Stimulated activated CD8-positive, alpha-beta memory T cell treated with anti-CD3 and anti-CD28 coated beads, Interleukin-12 subunit alpha, Interleukin-12 subunit beta, amount 100 ng/mL, for 4 hours (primary cell): ENCODE measurements at places on chromosomes 6 and 20.

- no peak for DNase-seq
Observed at GRCh38 chr6:158837684-158838625, 18.8 kb upstream of the EZR start.

GRCh38 chr6:157822245-157823000 lies 623 bp upstream of the SNX9 start:
- no peak for DNase-seq

DNA sequence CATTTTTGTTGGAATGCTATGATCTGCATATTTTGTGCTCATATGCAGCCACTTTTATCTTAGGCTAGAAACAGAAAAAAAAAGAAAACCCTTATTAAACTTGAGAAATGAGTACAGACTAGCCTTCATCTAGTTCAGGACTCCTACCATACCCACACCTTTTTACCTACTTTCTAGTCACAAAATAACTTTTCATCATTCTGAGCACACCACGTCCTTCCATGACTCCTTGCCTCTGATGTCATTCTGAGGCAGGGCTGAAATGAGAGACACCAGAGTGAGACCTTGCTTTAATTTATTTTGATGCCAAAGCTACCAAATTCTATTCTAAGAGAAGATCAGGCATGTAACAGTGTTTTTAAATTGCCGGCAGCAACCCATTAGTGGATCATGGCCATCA lies 38.8 kb downstream of the SNX3 start:
- DNase-seq, result no peak

GRCh38 chr20:57966620-57967019 lies 256.8 kb upstream of the PMEPA1 start:
- no peak for DNase-seq

GRCh38 chr6:33827546-33828451 lies 24.0 kb upstream of the MLN start:
- DNase-seq, result no peak

- no peak for DNase-seq
Observed at GRCh38 chr20:41774291-41774690, 156.1 kb upstream of the CHD6 start.

- no peak for DNase-seq
Observed at GRCh38 chr6:88050140-88050818, 2.6 kb downstream of the SPACA1 start.

GRCh38 chr6:134343066-134343465 lies 25.2 kb upstream of the SGK1 start:
- DNase-seq, result no peak

DNA sequence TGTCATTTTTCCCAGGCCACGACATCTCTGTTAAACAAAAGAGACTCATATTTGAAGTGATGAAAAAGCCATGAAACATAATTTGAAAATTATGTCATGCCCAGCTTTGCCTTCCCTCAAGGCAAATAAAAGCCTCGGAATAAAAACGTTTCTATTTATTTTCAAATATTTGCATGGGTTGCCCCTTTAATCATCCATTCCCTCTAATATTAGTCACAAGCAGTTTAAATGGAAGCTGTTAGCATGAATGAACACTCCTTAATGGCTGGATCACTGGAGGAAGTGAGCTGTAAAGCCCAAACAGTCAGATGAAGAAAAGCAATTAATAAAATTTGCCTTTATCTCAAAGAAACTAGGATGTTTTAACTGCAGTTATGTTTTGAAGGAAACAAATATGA lies 69.3 kb upstream of the STMND1 start:
- no peak for DNase-seq

DNA sequence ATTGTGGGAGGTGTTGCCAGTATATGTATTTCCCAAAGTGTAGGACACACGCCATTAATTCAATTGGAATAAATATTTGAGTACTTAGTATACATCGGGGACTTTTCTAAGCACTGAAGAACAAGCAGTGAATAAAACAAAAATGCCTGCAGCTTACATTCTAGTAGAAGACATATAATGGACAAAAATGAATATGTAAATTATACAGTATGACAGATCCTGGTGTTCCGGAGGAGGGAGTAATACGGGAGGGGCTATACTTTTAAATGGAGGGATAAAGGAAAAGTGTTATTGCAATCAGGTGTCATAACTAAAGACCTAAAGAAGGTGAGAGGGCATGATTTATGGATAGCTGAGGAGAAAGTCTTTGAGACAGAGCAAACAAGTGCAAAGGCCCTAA lies 15.1 kb downstream of the UBE2V1 start:
- no peak for DNase-seq

GRCh38 chr6:11772109-11772825 lies 6.3 kb downstream of the ADTRP start:
- no peak for DNase-seq

- DNase-seq, result no peak
Observed at GRCh38 chr20:18904624-18905023, 91.0 kb downstream of the SCP2D1 start.

GRCh38 chr6:167446971-167447370 lies 122.1 kb downstream of the TTLL2 start:
- DNase-seq, result no peak

GRCh38 chr6:148758492-148758891 lies 11.7 kb downstream of the UST start:
- no peak for DNase-seq

GRCh38 chr6:1620504-1621069 lies 10.9 kb downstream of the FOXC1 start:
- DNase-seq, result no peak

GRCh38 chr6:21084656-21085055 lies 508.9 kb upstream of the SOX4 start:
- DNase-seq, result no peak

GRCh38 chr6:161414707-161415106 lies 140.8 kb upstream of the AGPAT4 start:
- no peak for DNase-seq

DNA sequence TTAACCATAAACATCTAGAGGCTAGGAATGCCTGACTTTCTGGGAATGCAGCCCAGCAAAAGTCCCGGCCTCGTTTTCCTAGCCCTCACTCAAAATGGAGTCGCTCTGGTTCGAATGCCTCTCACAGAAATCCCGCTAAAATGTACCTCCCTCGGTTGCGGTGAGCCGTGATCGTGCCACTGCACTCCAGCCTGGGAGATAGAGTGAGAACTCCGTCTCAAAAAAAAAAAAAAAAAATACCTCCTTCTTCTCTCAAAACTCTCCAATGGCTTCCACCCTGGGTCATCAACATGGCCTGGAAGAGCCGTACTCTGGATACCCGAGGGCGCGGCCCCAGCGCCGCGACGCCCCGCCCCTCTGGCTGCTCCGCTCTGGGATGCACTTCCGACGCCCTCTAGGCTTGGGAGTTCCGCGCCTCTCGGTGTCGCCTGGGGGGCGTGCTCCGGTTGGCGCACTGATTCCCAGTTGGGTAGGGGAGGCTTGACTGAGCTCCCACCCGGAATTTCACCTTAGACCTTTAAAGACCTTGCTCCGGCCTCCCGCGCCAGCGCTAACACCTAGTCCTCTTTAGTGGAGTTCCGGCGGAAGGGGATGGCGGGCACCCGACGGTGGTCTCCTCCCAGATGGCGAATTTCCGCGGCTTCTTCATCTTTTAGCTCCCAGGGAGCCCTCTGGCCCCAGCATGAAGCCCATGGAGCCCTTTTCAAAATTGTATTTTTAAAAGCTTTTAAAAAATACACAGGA lies 12.3 kb downstream of the HMGN4 start:
- DNase-seq, result no peak

DNA sequence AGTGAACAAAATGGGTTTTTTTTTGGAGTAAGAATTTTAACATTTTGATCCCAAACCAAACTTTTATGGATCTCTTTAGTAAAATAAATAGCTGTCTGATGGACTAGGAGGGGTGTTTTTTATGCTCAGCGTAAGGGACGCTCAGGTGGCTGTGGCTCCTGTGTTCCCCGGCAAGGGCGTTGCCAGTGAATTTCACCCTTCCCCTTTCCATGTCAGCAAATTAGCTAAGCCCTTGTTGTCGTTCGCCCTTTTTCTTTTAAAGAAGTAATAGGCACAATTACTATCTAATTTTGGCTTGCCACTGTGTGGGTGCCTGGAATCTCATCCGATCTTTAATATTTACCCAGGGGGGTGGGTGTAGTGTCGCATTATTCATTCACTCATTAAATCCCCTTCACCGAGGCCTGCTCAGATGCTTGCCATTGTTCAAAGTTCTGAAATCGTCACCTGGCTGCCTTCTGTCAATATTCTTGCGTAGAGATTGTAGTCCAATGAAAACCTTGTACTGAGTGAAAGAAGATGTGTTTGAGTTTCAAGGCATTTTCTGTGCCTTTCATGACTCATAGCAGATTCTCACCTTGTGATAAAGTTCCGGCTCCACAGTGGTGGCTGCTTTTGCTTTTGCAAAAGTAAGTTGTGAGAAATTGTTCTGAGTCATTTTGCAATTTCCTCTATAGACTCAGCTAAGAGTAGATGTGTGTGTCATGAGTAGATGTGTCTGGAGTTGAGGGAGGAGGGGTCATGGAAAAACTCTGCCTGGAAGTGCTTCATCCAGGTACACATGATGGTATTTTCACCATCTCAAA lies 40.0 kb upstream of the CLDN20 start:
- no peak for DNase-seq

GRCh38 chr6:10505529-10505928 lies 15.6 kb upstream of the GCNT2 start:
- no peak for DNase-seq

- DNase-seq, result no peak
Observed at GRCh38 chr6:113788586-113788985, 68.6 kb upstream of the MARCKS start.

DNA sequence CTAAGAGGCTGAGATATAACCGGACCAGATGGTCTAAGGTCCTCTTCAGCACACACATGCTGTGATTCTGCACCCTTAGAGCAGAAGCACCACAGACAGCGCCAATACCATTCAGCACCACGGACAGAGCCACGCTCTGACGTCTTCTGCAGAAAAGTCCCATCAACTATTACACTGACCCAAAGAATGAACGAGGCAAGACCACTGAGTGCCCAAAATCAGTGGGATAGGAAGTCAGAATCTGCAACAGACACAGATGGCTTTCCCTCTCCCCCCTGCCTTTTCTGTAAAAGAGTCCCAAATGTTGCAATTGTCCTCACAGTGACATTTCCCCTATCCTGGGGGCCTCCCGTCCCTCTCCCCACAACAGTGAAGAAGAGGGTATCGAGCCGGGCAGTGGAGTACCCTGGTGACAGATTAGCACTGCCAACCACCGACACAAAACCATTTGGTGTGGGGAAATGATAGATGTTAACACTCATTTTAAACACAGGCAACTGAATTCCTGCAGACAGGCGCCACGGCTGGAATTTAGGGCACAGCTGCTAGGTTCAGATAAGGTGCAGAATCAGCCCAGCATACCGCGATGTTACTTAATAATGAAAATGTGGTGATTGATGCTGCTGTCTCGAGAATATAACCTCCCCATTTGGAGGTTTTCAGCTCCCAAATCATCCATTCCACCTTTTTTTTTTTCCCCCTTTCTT lies 66.6 kb upstream of the CTNNBL1 start:
- DNase-seq, result no peak

DNA sequence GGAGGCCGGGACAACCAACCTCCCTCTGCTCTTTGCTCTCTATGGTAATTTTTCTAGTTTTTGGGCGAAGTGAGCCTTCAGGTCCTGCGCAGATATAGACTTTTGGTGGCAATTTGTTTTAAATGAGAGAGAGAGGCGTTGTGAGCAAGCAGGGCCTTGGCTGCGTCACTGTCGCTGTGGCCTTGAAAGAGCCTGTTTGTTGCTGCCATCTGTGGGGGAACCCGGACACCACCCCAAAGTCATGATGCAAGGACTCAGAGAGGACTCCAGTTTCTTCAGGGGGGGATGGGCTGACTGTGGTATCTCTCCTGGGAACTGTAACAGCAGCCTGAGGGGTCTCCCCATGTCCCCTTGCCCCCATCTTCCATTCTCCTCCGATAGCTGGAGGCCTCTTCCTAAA lies 462.7 kb upstream of the SULF2 start:
- DNase-seq, result no peak

DNA sequence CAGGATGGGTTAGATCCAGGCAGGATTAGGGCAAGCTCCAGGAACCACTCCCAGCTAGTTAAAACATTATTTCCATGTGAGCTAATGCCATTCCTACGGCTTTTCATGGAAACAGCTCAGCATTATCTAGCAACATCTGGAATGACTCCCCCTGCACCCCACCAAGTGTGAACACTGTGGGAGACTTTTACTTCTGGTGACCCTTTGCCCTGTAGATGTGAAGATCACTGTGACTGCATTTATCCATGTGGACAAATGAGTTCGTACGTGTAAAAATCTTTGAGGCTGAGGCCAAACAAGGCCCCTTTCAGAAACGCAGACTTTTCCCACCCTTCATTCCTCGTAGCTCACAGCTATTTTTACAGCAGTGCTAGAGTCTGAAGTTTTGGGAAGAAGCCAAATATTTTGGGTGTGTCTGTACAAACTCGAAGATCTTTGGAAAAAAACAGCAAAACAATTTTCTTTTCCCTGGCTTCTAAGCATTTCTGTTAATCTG lies 221.8 kb upstream of the SOX4 start:
- no peak for DNase-seq

DNA sequence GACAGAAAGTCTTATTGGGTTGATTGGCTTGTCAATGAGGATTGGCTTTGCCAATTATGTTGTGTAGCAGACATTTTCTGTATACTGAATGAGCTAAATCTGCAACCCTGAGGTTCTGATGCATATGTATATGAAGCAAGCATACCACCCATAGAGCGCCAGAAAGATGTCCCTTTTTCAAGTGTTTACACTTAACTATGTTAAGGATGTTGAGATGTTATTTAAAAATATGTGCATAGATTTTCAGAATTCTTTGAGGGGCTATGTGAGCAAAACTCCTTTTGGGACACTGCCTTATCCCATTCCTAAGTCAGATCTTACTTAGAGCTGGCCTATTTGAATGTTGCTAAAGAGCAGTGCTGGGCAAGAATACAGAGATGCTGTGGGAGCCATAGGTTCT lies 1.9 kb downstream of the AIG1 start:
- no peak for DNase-seq

DNA sequence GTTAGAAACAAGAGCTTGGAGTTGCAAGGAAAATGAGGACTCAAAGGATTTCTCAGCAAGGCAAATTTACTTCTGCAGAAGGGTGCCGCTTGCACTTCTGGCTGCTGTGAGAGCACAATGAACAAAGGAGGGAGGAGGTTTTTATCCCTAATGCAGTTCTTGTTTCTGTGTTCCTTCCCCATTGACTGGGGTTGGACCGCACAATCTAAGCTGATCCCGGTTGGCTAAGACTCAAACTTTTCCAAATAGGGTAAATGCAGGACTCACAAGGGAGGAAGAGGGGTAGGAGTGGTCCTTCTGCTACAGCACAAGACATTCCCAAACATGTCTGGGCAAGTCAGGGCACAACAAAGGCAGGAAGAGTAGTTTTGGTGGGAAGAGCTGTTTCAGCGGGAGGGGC lies 249.6 kb upstream of the MOCS1 start:
- DNase-seq, result no peak

DNA sequence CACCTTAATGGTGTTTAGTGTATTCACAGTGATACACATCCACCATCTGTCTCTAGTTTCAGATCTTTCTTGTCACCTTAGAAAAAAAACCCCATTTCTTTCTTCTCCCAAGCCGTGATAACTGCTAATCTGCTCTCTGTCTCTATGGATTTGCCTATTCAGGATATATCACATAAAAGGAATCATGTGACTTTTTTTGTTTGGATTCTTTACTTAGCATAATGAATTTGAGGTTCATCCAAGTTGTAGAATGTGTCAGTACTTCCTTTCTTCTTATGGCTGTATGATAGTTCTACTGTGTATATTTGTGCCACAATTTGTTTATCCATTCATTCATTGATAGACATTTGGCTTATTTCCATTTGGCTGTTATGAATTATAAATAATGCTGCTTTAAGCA lies 57.1 kb downstream of the ITCH start:
- DNase-seq, result no peak
